Stimulated activated CD4-positive, alpha-beta T cell treated with anti-CD3 and anti-CD28 coated beads, Interleukin-15, amount 100 ng/mL, for 24 hours (primary cell): ENCODE measurements at places on chromosomes 3 and 15.

GRCh38 chr3:194176274-194176991, 40.5 kb downstream of the HES1 start:
- no peak for DNase-seq

GRCh38 chr3:17744693-17745092, 2.3 kb upstream of the TBC1D5 start:
- DNase-seq: no peak

DNA sequence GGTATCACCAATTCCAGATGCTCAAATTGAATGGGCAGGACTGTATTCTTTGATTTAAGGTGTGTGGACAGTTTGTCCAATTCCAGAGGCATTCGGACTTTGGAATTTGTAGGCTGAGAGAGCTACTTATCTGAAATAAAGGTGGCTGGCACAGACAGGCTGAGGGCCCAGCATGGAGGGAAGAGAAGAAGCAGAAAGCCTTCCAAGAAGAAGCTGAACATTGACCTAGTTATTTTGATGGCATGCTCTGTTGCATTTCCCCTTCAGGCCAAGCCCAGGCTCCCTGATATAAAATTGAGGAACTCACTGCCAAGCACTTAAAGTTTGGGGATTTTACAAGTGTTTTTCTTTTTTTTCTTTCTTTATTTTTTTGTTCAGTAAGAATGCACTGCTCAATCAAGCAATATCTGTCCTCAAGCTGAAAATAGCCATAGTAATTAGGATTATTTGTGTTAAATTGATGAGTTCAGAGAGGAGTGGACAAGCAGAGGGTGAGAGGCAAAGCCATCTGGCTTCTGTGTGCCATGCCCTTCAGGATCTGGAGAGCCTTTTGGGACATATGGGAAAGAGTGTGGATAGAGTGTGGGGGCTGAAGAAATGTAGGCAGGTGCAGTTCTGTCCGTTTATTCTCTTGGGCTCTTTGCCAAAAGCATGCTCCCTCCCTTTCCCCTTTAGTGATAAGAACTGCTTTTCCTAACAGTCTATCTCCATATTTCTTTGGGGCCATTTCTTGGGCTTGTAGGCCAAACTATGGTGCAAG, 148.9 kb downstream of the OXSM start:
- DNase-seq: no peak

GRCh38 chr3:102169915-102170479, 264.8 kb upstream of the ZPLD1 start:
- no peak for DNase-seq

DNA sequence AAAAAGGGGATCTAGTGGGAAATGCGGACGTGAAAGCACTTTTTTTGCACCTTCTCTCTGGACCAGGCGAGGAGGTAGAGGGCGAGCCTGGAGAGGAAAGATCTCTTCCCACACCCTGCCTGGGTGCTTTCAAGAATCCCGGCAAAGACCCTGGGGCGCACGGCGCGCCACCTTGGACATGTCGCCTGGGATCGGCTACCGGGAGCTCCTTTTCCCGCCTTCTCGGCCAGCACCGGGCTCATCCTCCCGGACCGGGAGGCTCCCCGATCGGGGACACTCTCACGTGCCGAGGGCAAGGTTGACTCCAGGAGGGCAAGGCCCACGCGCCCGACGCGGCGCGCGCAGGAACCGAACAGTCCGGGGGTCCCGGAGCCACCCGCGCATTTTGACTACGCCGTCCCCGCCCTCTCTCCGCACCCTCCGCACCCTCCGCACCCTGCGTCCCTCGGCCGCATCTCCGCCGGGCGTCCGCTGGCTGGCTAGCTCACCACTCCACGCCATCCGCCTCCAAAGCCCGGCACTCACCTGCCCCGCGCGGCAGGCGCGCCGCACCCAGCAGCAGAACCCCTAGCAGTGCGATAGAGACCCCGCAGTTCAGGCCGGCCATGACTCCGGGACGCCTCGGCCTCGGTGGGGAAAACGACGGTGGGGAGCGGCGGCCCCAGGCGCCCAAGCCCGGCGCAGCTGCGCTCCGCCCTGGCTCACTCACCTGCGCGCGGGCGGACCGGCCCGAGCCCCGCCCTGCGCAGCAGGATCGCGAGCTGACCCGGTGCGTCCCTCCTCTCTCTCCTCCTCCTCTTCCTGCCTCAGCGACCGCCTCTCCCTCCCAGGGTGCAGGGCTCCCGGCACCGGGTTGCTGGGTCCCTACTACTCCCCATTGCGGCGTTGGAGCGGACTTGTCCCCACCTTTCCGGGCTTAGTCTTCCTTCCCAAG, at the start of gene CDCP1:
Gene CDCP1 (minus strand): TSS at position 698 of the 934 bp plus-strand sequence. CDS start 91 bp downstream, at position 607.
- peak; percentile 29 for DNase-seq

DNA sequence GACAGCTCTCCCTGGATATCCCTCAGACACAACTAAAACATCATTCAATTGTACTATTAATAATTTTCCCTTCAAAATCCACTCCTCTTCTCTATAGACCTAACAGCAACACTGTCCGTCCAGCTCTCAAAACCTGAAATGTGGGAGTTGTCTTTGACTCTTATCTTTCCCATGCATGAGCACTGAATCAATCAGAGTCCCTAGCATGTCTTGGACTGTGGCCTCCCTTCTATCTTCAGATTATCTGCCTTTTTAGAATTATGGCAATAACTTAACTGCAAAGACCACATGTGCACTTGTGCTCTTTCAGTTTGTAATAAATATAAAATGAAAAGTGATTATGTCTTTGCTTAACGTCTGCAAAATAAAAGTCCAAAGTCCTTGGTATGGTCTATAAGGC, 107.0 kb downstream of the UBE3A start:
- no peak for DNase-seq

DNA sequence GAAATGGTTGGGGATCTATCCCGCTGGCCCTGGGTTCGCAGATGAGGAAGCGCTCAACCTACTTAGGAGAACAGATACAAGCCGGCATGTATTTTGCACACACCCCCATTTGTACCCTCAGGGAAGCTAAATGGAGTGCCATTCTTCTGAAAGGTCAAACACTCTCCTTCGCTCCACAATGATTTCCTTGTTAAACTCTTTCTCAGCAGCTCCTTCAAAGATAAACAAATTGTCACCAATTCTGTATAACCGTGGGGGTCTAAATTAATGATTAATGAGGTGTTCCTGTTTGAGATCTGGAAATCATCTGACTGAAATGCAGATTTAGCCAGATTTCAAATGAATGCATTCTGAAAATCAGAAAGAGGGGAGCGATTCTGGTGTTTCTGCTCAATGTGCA, 124.0 kb downstream of the MEGF11 start:
- DNase-seq: no peak

DNA sequence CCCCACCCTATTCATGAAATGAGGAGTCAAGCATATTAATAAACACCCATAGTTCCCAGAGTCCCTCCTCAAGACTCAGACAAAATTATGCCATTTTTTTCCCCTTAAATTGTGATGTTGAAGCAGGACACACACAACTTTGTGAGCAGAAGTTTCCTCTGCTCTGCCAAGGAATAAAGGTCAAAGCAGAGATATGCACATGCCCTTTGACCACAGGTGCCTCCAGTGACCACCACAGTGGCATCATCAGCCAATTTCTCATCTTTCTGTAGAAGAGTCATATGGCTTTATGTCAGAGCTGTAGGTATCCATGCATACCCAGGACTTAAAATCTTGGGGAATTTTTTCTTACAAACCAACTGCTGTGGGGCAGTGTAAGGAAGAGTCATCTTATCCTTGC, 304.4 kb upstream of the GADL1 start:
- DNase-seq: no peak

DNA sequence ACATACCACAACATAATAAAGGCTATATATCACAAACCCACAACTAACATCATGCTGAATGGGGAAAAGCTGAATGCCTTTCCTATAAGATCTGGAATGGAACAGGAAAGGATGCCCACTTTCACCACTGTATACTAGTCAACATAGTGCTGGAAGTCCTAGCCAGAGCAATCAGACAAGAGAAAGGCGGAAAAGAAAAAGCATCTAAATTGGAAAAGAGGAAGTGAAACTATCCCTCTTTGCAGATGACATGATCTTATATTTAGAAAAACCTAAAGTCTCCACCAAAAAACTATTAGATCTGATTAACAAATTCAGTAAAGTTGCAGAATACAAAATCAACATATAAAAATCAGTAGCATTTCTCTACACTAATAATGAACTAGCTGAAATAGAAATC, 14.6 kb upstream of the PIK3CA start:
- no peak for DNase-seq

DNA sequence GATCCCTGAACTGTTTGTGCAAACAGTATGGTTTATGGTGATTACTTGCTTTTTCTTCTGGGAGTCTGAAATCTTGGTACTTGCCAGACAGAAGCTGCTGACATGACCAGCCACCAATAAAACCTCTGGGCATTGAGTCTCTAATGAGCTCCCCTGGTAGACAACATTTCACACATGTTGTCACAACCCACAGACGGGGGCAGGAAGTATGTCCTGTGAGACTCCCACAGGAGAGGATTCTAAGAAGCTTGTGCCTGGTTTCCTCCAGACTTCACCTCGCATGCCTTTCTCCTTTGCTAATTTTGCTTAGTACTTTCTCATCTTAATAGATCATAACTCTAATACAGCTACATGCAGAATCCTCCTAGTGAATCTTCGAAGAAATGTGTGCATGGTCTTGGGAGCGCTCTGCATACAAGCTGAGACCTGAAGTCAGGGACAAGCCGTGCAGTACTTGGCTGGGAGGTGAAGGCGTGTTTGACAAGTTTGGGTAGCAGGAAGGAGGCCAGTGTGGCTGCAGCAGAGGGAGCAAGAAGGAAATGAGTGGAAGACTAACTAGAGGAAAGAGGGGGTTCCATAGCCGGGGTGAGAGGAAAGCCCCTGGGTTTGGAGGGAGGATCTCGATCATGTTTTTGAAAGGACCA, 49.0 kb downstream of the B3GNT5 start:
- DNase-seq: no peak

DNA sequence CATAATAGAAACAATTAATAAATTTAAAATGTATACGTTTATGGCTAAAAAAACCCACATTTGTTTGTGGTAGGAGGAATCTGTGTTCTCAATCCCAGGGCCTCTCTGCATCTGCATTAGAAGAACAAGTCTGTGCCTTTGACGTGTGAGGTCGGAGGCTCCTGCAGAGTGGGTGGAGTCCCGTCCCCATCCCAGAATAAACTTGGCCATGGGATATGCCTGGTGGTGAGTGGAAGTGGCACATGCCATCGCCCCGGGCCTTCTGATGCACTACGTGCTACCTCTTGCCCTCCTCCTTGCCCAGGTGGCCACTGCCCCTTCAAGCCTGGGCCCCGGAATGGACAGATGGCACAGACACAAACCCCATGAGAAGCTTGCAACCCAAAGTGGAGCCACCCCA, 131.1 kb upstream of the NSMCE3 start:
- no peak for DNase-seq

DNA sequence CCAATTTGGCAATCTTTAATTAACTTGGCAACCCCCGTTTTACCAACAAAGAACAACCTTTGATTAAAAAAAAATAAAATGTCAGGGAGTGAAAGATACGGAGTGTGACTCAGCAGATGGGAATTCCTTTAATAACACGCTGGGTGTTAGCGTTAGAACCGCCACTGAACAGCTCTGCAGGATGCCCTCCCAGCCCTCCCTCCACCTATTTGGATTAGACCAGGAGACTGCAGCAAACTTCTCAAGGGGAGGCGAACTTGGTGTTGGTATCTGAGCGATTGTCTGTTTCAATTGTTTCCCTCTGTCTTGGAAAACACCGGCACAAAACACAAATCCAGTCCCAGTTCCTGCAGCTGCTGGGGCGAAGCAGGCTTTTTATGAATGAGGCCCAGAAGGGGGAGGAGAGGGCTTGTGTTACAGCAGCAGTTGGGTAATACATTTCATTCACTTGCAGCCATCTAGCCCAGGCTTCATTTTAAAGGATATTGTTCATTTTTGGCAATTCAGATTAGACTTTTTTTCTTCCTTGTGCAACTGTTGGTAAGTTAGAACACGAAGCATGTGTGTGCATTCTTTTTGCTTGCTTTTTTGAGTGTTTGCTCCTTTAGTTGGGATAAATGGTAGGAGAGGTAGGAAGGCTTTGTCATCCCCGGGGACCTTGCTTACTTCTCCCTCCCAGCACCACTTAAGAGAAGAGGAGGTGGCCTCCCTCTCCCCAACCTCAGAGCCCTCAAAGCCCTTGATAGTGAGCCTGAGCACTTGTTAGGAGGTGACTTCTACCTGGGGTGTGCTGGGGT, 152.3 kb downstream of the IGF1R start:
- no peak for DNase-seq

GRCh38 chr3:37227870-37228549, 53.6 kb upstream of the LRRFIP2 start:
- DNase-seq: no peak

- DNase-seq: no peak
These were observed 3.3 kb downstream of the RHCG start for GRCh38 chr15:89492934-89493631.

GRCh38 chr3:129601713-129602112, 4.8 kb downstream of the PLXND1 start:
- DNase-seq: no peak

GRCh38 chr3:32371461-32372212, 20.0 kb upstream of the CMTM7 start:
- DNase-seq: no peak

GRCh38 chr3:119362010-119362409, 67.8 kb downstream of the ARHGAP31 start:
- no peak for DNase-seq

- DNase-seq: no peak
These were observed 138.6 kb upstream of the PRICKLE2 start for GRCh38 chr3:64363842-64364241.

DNA sequence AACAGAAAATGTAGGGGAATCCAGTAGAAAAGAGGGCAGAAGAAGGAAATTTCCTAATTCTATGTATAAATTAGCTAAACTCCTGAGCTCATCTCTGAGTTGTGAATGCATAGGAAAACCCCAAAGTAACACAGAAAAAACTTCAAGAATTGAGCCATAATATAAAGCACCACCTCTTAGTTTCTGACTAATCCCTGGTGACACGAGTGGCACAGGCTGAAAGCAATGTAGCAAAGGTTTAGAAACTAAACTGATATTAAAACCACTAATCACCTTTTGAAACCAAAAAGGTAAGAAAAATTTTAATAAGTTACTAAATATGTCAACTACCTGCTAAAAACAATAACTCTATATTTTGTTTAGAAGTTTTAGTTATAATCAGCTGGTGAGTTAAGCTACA, 255.6 kb upstream of the NECTIN3 start:
- no peak for DNase-seq

- DNase-seq: no peak
These were observed 38.8 kb downstream of the ZPLD1 start for GRCh38 chr3:102473648-102474047.

DNA sequence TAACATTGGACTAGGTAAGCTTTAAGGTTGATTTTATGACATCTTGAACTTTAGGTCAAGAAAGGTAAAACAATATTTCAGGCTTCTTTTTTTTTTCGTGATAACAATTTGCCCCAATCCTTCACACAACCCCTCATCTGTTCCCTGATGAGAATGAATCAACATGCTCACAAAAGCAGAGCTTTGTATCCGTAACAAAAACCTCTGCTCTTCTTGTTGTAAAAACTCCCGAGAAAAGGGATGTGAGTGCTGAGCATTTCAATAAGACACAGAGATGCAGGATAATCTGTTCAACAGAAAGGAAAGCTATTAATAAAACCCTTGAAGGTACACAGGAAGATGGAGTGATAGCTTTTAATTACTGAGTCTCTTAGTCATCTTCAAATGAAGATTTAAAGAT, 94.3 kb downstream of the RAD18 start:
- no peak for DNase-seq
